Fibroblast of gingiva (primary cell): ENCODE measurements at places on chromosomes 12 and 14.

- peak; percentile 34 for DNase-seq
Observed at GRCh38 chr12:123533672-123534643, at the start of gene RILPL1. Gene RILPL1, minus strand, starts transcription at chr12:123533719. Its CDS starts 237 bp downstream, at chr12:123533482.

DNA sequence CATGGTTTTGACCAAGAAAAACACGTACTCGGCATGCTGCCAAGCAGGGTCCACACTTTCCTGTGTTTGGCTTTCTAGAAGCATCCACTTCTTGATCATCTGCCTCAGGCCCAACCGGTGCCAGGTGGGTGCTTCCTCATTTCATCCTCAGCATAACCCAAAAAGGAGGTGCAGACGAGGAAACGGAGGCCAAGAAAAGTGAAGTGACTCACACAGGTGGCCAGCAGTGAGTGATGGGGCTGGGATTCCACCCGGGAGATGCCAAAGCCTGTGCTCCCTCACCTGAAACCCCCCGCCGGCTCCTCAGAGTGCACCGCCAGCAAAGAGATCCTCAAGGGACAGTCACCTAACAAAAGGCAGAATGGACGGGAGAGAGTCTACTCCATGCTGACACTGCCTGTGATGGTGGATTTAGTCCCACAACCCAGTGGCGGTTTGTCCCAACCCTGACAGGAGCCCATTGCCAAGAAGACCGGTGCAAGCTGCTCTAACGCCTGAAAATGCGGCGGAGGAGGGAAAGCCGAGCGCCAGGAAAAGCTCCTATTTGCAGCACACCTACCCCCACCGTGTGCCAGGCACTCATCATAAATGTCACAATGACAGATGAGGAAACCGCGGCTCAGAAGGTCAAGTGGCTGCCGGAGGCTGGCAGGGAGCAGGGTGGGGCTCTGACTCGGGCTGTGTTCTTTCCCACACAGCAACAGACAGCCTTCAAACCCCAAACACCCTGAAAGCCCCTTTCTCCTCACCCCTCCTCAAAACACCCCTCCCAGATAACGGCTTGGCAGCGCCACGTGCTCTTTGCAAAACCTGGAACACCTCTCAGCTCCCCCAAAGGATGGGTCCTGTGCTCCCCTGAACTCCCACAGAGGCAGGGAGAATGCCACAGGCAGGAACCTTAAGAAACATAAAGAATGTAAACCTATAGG is 18.8 kb downstream of the BCL11B start:
- DNase-seq = no peak

DNA sequence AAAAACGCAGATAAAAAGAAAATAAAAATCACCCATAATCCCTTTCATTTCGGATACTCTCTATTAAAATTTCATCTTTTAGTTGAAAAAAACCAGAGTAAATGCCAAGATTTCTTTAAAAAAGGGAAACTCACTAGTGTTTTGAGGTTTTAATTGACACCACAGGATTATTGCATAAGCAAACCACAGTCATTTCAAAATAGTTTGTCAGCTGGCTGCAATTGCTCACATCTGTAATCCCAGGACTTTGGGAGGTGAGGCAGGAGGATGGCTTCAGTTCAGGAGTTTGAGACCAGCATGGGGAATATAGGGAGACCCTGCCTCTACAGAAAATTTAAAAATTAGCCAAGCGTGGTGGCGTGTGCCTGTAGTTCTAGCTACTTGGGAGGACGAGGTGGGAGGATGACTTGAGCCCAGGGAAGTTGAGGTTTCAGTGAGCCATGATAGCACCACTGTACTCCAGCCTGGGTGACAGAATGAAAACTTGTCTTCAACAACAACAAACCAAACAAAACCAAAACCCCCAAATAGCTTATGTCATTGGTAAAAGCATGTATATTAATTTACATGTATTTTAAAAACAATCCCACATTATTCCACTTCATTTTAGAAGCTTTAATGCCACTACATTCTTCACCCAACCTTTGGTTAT is 48.8 kb downstream of the SYNE2 start:
- peak; percentile 86 for DNase-seq

GRCh38 chr12:57296291-57296690 is 45.3 kb upstream of the STAC3 start:
- no peak for DNase-seq

DNA sequence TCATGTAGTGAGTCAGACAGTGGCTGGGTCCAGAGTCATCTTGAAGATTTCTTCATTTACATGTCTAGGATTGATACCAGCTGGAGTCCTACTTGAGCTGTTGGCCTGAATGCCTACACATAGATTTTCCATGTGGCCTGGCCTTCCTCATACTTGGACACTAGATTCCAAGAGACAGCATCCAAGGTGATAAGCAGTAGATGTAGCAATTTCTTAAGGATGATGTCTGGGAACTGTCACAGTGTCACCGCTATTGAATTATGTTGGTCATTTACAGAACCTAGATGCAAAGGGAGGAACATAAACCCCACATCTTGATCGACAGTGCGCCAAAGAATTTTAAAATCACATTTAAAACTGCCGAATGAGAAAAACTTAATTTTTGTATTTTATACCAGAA is 412.3 kb downstream of the TRHDE start:
- DNase-seq = no peak

GRCh38 chr12:57936513-57936883 is 4.9 kb upstream of the ATP23 start:
- DNase-seq = no peak

DNA sequence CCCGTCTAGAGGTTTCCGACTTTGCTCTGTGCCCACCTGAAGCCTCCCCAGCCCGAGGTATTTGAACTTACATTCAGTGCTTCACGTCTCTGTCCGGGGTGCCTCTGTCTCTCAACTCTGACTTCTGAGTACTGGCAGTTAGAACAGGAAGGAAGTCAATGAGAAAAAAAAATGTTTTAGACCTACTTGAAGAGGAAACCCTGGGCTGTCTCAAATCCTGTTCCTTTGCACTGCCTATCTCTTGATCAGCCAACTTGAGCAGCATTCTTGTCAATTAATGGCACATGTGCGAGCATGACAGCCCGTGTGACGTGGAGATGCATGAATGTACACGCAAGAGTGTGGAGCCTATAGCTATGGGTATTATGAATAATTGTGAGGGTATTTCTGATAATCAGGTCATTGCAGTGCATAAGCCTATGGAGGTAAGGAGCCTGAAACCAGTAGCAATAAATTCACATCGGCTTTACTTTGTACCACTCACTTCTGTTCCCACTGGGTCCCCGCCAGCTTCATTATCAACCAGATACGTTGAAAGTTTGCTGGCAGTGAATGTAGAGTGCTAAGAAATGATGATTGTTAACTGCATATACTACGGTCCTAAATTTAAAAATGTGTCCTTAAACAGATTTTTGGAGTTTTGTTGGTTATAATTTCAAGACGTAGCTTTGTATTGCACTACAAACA is at the start of gene ARHGDIB:
Gene ARHGDIB, minus strand, starts transcription at position 136 of the 687 bp plus-strand sequence. CDS start 10,889 bp downstream, outside the sequence.
- DNase-seq = no peak

DNA sequence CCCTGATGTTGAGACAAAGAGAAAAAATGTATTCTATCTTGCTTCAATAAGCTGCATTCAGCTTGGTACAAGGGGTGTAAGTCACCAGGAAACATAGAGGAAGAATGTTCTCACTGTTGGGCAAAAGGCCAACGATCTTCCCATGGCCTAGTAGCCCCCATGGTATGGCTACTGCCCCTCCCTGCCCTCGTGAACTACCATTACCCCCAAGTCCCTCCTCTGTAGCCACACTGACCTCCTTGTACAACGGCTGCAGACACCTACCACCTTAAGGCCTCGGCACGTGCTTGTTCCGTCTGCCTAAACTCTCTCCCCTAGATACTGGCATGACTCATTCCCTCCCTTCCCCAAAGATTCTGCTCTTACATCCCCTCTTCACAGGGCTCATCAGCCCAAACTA is 81.9 kb upstream of the ANO2 start:
- no peak for DNase-seq

DNA sequence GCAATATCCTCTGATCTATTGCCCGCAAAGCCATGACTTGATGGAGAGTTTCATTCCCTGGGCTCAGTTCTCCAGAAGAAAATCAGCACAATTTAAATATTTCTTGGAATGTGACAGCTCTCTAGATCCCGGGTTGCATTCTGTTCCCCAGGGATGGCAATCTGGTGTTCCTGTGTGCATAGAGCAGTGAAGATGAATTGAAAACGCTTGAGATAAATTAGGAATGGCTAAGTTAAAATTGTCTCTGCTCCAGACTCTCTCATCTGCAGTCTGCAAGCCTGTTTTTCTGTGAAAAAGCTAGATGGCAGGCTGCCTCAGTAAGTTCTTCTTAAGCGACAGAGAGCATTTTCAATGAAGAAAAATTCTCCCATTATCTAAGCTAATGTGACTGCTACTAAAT is 582.5 kb upstream of the MGAT4C start:
- DNase-seq = peak; percentile 1

- no peak for DNase-seq
Observed at GRCh38 chr12:122834921-122835749, at the start of gene HIP1R. Gene HIP1R, plus strand, starts transcription at chr12:122835457. Its CDS starts 94 bp downstream, at chr12:122835551.

DNA sequence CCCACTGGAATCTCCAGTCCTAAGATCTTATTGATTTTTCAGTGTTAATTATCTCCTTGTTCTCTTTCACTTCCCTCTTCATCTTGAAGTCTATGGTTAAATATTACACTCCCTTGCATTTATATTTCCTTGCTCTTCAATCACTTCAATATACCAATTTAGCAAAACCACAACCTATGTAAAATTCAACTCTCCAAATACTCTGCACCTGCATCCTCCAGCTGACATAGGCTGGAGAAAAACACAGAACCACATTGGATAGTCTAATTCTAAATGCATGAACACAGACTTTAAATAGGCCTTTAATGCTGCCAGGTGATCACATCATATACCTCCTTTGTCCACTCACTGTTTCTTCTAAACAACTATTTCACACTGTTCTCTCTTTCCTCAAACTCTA is 253.8 kb upstream of the GARIN6 start:
- no peak for DNase-seq

DNA sequence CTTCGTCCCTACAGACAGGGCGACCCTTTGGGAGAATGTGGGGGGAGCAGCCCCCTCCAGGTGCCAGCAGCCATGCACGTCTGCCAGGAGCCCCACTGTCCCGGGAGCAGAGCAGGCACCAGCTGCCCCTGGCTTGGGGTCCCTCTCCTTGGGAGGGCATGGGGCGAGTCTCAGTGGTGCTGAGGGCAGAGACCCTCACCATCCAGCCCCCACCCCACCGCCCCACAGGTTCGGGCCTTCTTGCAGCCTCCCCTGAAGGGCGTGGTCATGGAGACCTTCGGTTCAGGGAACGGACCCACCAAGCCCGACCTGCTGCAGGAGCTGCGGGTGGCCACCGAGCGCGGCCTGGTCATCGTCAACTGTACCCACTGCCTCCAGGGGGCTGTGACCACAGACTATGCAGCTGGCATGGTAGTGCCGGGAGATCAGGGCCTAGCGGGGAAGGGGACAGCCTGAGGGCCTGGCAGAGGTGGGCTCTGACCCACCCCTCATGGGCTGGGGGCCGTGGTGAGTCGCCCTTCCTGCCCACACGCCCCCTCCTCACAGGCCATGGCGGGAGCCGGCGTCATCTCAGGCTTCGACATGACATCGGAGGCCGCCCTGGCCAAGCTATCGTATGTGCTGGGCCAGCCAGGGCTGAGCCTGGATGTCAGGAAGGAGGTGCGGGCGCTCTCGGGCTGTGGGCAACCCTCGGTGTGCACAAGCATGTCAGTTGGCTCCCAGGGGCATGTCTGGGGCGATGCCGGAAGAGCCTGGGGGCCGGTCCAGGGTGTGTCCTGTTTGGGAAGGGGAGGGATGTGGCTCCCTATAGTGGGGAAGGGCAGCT is 18.8 kb downstream of the ASPG start:
- no peak for DNase-seq

- peak; percentile 79 for DNase-seq
Observed at GRCh38 chr12:57175428-57176138, 28.2 kb upstream of the LRP1-AS start.

GRCh38 chr14:25053585-25053984 is 3.6 kb upstream of the STXBP6 start:
- DNase-seq = no peak

- no peak for DNase-seq
Observed at GRCh38 chr12:630656-631632, 32.3 kb downstream of the NINJ2 start.

DNA sequence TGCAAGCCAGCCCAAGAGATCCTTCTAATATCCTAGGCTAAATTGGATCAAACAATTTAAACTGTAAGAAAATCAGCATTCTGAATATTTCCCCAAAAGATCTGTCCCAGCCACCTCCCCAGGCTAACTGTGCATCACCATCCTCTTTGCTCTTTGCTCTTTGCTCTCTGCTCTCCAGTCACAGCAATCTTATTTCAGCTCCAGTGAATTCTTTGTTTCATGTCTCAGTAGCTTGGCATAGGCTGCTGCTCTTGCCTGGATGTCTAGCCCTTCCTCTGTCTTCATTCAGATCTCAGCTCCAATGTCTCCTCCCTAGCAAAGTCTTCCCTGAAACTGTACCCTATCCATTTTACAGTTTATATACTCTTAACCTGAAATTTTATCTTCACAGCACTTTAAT is 399.8 kb upstream of the USP15 start:
- no peak for DNase-seq

GRCh38 chr14:79661752-79662151 is 549.6 kb downstream of the DIO2 start:
- no peak for DNase-seq

GRCh38 chr12:54046809-54047159 is 6.9 kb upstream of the HOXC4 start:
- DNase-seq = no peak

DNA sequence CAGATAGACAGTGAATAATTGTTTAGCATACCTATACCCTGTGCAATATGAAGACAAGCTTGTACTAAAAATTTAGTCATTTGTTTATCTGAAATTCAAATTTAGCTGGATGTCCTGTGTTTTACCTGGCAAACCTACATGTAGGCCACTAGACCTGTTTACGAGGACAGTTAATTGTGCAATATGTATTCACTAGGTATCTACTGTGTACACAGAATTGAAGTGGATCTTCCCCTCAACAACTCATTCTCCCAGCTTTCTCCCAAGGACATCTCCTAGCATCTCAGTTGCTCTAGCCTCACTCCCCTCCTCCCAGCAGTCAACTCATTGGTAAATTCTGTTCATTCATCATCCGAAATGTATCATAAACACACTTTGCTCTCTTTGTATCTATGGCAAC is 25.3 kb downstream of the AK7 start:
- DNase-seq = no peak

DNA sequence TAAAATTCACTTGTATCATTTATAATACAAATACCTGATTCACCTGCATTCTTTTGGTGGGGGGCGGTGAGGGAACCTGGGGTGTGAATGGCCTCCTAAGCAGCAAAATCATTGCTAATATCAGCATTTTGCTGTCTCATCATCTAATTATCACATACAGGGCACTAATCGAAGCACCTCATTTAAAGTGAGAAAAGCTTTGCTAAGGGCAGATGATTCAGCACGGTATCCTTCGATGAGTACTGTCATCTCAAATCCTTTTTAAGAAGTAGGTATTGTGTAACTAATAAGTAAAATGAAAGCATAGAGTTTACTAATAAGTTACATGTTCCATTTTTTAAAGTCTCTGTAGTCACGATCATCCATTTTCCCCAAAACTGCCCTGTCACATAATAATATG is 278.1 kb upstream of the SOX5 start:
- peak; percentile 3 for DNase-seq
